ENCODE measurements at places on chromosomes 13 and 19.

DNA sequence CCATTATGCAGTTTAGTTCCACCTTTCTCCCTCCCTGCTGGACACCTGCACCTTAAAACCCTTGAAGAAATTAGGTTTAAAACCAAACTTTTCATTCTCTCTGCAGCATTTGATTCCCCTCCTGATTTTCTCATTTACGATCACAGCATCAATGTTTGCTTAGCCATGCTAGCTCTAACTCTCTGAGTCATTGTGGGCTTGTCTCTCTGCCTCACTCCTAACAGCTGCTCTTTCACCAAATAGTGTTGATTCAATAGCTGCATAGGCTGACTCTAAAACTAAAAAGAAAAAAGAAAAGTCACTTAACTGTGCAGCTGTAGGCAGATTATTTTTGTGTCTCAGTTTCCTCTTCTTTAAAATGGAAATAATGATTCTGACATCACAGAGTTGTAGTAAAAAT is 1124.9 kb downstream of the DIAPH3 start:
- peak; percentile 15 for DNase-seq

- no peak for DNase-seq
Observed at GRCh38 chr13:49450105-49450819, 6.2 kb downstream of the SETDB2 start.

GRCh38 chr13:77416666-77417212 is 89.8 kb upstream of the MYCBP2 start:
- DNase-seq: no peak

- peak; percentile 11 for DNase-seq
Observed at GRCh38 chr13:73740666-73741065, 393.5 kb downstream of the KLF12 start.

- DNase-seq: no peak
Observed at GRCh38 chr13:113002206-113002912, 33.3 kb downstream of the MCF2L start.

GRCh38 chr19:41615207-41615606 is 11.7 kb downstream of the CEACAM4 start:
- no peak for DNase-seq

DNA sequence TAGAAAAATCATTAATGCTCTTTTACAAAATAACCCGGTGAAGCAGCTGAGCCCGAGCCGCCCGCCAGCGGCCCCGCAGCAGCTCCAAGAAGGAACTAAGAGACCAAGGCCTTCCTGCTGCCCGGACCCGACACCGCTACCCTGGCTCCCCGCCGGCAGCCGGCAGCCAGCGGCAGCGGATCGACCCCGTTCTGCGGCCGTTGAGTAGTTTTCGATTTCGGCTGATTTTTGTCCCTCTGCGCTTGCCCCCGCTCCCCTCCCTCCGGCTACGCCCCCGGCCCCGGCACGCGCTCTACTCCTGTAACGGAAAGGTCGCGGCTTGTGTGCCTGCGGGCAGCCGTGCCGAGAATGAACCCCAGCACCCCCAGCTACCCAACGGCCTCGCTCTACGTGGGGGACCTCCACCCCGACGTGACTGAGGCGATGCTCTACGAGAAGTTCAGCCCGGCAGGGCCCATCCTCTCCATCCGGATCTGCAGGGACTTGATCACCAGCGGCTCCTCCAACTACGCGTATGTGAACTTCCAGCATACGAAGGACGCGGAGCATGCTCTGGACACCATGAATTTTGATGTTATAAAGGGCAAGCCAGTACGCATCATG is at the start of gene PABPC3:
Gene PABPC3, plus strand, starts transcription at position 286 of the 603 bp plus-strand sequence. Its CDS starts 63 bp downstream, at position 349.
- DNase-seq: peak; percentile 10

GRCh38 chr13:110758195-110758805 is 44.8 kb downstream of the ING1 start:
- DNase-seq: peak; percentile 45

DNA sequence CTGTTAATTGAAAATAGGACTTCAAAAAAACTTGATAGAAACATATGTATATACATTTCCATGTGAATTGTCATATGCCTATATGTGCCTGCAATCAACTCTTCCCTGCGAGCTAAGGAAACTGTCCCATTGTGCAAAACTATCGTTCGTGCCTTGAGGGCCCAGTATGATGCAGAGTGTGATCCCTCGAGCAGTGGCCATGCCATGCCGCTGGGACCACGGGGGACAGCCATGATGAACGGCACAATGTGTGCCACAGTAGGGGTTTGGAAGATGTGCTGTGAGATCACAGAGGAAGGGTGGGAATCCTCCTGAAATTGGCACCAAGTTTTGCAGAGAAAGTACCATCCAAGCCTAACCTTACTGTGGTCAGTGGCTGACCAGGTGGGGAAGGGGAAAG is 118.1 kb upstream of the SOX1 start:
- DNase-seq: no peak

DNA sequence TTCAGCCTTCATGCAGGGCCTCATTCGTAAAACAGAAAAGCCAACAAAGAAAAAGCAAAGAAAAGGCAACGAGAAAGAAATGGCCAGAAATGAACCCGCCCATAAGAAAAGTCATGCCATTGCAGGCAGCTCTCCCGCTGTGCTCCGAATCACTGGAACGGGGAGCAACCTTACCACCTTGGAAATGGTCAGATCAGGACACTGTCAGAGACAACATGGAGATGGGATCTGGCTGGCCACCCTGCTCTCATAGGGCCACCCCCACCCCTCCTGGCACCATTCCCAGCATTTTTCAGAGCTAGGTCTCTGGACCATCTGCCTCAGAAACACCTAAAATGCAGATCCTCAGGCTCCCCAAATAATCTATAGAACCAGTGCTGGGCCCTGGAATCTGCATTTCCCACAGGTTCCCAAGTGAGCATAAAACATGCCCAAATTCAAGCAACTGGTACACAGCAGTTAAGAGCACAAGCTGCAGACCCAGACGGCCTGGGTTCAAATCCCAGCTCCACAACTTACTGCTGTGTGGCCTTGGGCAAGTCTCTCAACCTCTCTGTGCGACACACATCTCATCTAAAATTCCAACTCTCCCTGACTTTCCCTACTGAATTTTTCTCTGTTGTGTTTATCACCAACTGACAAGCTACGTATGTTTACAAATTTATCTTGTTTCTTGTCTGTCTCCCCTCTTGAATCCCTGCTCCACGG is 151.6 kb downstream of the IER2 start:
- DNase-seq: no peak

DNA sequence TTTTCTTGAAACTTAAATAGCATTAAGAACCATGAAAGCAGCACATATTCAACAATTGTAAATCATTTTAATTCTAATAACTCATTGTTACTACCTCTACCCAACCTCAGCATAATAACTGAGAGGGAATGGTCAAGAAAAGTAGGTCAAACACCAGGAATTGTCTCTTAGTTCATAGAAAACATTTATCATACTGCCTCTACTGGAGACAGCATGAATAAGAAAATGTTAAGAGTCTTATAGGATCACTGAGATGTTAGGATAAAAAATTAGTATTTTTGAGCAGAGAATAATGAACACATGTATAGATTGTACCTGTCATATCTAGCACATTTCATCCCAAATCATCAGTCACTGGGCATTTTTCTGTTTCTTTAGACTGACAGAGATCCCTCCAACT is 515.3 kb downstream of the PCDH9 start:
- no peak for DNase-seq

DNA sequence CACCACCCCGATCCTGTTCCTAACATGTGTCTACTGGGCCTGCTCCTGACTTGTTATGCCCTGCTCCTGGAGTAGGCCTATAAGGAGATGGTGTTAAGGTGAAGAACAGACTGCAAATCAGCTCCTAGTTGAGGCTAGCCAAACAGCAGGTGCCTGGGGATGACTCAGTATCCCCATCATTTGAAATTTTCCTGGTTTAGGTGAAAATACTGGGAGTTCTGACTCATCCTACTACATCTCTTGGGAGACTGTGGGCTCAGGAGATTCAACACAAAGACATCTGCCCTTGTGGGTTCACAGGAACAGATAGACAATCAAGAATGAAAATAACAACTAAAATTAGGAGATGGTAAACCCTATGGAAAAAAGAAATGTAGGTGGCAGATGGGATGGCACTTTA is 41.2 kb downstream of the BRD4 start:
- DNase-seq: peak; percentile 64

DNA sequence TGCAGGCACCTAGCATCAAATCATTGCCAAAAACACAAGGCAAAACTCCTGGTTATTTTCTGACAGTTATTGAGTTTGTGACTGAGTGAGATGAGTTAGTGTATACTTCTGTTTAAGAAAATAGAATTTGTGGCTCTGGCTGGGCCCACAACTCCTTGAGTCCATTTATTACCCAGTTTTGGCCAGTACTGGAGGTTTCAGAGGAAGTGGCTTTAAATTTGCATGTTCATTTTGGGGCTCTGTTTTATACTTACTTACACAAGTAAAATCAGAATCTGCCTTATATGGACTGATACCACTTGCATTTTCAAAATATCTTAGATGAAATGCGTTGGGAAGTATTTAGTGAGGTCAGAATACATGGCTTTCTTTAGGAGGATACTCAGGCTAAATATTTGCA is 29.0 kb downstream of the TNFSF11 start:
- DNase-seq: peak; percentile 17

- no peak for DNase-seq
Observed at GRCh38 chr13:100389617-100390016, 199.0 kb downstream of the GGACT start.

GRCh38 chr19:48837051-48837524 is 797 bp upstream of the HSD17B14 start:
- DNase-seq: peak; percentile 92

- no peak for DNase-seq
Observed at GRCh38 chr19:57267291-57267690, 13.0 kb upstream of the ZNF460 start.

- DNase-seq: no peak
Observed at GRCh38 chr19:14142262-14143190, 6.1 kb upstream of the ASF1B start.

DNA sequence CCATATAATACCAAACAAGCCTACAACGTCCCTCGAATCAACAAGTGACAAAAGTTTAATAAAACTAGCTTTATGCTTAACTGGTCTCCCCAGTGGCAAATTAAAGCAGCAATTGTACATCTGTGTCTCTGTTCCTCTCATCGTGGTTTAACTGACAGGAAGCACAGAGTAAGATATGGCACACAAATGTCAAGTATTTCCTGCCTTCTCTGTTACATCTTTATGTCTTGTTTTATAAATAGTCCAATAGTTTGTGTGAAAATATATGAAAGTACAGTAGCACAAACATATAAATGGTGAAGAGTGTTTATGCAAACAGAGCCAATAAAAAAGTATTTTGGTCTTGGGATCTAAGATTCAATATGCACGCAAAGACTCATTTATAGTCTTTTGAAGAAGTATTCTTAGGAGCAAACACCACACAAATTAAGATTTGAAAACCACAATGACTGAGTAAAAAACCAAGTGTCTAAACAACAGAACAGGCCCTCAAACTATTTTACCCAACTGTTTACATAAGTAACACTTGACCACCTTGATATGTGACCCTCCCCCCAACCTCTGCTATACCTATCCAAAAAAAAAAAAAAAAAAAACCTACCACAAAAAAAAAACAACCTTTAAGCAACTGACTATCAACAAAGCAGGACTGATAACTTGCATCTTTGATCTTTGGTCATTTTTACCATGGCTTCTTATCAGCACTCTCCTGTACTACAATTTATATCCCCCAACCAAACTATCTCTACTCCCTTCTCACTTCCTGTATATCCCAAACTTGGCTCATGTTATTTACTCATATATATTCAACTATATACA is 14.0 kb downstream of the ELF1 start:
- DNase-seq: peak; percentile 26

GRCh38 chr13:63901630-63902029 is 2486.0 kb upstream of the PCDH20 start:
- DNase-seq: no peak

All from fibroblast of skin of right quadriceps (primary cell).